Right forelimb (tissue), 1 donor: ENCODE measurements at places on chromosomes 6 and 20.

GRCh38 chr6:169186496-169187169 is 67.0 kb downstream of the THBS2 start:
- no peak for DNase-seq

- DNase-seq = peak; percentile 81
These were observed 38.2 kb downstream of the MICA start for GRCh38 chr6:31441365-31442267.

DNA sequence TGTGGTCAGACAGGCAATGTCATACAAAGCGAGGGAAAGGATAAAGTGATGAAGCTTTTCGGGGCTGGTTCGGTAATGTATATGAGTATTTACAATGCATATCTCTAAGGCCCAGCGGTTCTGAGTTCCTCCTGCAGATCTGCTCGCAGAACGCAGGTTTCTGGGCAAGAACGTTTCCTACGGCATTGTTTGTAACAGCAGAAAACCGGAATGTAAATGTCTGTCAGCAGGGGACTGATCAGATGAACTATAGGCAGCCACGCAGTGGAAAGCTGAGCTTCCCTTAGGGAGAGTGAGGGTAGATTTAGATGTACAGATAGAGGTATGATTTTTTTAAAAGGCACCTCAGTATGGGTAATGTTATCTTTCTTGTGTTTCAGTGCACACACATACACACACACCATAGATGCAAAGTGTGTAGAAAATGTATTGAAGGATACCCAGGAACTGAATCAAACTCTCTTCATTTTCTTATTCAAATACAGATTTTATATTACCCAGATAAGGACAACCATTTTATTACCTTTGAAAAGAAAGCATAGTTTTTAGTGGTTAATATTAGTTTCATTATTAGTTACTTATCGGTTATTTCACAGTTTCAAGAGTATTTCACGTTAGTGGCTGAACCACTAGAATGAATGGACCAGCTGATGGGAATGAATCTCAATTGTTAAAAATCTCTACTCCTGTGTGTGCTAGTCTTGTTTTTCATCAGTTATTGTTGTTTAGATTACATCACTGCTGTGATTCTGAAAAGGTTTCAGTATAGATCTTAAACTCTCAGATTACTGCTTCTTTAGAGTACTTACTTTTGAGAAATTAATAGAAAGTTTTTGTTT is 56.2 kb downstream of the SNX9 start:
- no peak for DNase-seq

DNA sequence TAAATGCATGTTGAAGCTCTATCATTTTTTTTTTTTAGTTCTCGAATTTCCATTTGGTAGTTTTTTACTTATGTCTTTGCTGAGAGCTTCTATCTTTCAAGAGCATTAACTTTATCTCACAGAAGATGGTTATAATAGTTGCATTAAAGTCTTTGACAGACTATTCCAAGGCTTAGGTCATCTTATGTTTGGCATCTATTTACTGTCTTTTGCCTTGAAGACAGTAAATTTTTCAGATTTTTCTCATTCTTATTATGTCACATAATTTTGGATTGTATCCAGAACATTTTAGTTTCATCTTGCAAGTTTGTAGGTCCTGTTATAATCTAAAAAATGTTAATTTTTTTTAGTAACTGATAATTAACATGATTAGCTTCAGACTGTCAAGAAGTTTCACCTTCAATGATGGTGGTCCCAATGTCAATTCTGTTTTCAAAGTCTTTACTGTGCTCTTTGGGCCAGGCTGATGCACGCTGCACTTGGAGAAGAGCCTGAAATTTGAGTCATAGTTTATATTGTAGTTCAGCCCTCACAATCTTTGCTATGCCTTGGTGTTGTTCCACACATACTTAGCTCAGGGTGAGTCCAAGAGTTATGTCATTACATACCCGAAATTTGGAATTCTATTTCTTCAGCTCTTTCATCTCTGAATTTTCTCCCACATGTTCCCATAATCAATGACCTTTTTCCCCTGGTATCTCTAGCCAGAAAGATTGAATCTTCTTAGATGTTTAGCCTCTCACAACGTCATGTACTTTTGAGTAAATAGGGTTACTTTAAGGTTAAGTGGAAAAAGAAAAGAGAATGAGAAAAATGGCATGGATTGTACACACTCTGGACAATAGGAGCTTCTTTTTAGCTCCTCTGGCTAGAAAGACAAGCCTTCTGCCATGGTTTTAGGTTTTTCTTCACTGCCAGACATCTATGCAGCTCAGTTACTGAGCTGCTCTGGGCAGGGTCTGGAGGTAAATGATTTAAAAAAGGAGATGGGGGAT is 110.3 kb upstream of the BTBD3 start:
- DNase-seq = no peak

DNA sequence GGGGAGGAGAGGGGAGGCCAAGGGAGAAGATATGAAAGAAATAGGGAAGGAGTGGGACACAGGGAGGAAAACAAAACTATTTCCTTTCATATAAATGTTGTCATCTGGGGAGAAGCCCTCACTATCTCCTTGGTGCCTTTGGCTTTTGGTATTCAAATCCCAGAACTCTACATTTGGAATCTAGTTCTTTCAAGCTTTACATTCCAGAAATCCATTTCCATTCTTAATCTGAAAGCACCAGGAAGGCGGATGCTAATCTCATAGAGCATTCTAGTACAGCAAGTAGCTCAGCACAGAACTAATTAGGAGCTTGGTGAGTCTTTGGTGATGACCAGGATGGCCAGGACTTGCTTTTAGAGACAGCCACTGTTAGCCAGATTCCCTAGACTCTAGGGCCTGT is 177.9 kb downstream of the KIF16B start:
- no peak for DNase-seq

DNA sequence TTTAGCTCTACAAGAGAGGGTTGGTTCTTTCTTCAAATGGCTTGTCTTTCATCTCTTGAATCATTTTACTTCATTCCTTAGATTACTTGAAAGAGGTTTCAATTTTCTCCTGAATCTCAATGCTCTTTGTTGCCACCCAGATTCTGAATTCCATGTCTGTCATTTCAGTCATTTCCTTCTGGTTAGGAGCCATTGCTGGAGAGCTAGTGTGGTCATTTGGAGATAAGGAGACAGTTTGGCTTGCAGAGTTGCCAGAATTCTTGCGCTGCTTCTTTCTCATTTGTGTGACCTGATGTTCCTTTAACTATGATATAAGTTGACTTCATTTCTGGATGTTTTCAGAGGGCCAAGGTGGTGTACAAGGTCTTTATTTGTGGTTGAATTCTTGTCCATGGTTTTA is 157.8 kb downstream of the SLC22A3 start:
- no peak for DNase-seq

- DNase-seq = no peak
These were observed 735 bp upstream of the MOG start for GRCh38 chr6:29656157-29656556.

DNA sequence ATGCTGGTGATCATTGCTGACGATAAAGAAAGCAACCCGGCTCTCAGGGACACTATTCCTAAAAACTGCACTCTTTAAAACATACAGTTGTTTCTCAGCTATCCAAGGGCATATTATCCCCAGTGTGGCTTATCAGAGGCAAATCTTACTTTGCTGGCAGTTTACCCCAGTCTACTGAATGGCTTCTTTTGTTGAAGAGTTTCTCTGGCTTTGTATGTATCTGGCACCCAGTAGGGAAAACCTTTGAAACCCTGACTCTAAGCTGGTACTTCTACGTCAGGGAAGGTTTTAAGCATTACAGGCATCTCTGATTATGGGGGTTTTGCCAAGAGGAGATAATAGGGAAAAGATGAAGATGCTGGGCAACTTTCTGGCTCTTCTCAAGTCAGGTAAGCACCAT is 637.6 kb upstream of the CHD6 start:
- no peak for DNase-seq

- DNase-seq = no peak
These were observed 273.5 kb upstream of the PLCB4 start for GRCh38 chr20:8795404-8795803.

GRCh38 chr20:39464238-39464637 is 502.1 kb downstream of the DHX35 start:
- no peak for DNase-seq

GRCh38 chr20:4064144-4064909 is 49.0 kb upstream of the RNF24 start:
- DNase-seq = peak; percentile 98
